ENCODE measurements at places on chromosomes 5 and 9. TPM values are rescaled to one million over a fixed set of nuclear protein-coding genes. Genes with fewer than 3 reads are reported as not detected.

ZER1 gene
- total RNA-seq = 29.4 TPM

POU5F2 gene
- total RNA-seq = 2.9 TPM

GABRP gene
- not detected for total RNA-seq

GRXCR2 gene
- total RNA-seq = not detected

PCDHB9 gene
- 1.0 TPM for total RNA-seq

CATSPER3 gene
- 0.50 TPM for total RNA-seq

NEURL1B gene
- total RNA-seq = 0.07 TPM

ZDHHC11B gene
- 31.2 TPM for total RNA-seq

TAF1L gene
- 0.05 TPM for total RNA-seq

SPINK13 gene
- not detected for total RNA-seq

- no peak for DNase-seq
Measured at GRCh38 chr5:90982576-90982975, 400.5 kb downstream of the ARRDC3 start.

- DNase-seq = no peak
Measured at GRCh38 chr5:166045961-166046360, 2245.5 kb upstream of the WWC1 start.

- no peak for DNase-seq
Measured at GRCh38 chr9:127872369-127873222, 4.9 kb downstream of the AK1 start.

DNA sequence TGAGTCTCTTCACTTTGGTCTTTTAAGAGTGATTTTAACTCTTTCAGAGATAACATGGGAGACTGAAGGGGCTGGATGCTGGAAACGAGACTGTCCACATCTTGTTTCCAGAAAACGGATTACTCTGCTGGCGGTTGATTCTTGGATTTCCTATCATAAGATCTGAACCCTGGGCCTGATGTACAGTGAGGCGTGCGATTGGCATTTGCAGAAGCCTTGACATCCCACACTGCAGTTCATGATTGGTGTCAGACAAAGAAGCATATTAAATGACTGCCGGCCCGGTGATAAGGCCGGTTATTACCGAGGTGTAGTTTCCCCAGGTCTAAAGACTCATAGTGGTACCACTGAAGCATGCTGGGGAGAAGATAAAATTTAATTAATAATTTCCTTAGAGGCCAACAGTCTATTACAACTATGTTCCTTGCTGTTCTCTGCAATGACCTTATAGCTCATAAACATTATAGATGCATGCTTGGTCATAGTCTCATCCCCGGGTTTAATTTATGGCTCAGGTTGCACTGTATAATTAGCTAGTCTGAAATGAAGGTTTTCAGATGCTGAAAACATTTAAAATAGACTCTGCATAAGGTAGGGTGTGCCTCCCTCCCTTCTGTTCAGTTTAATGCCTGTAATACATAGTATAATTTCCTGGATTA is 99.2 kb downstream of the PPP2R2B start:
- no peak for DNase-seq

DNA sequence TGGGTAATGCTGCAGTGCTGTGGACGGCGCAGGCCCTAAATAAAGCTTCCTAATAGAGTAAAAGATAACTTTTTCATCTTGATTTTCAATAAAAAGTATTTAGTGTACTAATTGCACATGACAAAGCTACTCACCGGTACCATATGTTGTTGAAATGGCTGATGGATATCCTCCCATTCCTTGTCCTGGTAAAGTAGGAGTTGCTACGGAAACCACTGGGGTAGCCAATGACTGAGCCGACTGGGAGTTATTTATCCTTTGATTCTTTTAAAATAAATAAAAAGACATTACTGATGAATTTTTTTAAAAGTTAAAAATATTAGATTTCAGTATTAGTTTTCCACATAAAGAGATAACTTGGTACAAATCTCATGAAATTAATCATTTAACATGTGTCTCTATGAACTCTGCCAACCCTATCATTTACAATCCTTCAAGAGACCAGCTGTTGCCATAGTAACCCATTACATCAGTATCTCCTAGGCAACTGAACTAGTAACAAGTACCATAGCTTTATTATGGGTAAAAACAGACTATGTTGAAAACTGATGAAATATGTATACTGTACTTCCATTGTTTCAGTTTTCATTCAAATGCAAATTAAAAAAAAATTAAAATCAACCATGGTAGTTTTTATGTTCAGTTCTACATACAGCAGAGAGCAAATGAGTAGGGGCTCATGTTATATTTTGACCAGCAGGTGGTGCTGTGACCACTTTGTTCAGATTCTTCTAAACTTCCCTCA is 153.7 kb downstream of the MEF2C start:
- no peak for DNase-seq

GRCh38 chr5:10624206-10624605 is 60.3 kb downstream of the ANKRD33B start:
- no peak for DNase-seq

GRCh38 chr9:110047955-110048402 is 160.0 kb downstream of the C9orf152 start:
- DNase-seq = peak; percentile 13

DNA sequence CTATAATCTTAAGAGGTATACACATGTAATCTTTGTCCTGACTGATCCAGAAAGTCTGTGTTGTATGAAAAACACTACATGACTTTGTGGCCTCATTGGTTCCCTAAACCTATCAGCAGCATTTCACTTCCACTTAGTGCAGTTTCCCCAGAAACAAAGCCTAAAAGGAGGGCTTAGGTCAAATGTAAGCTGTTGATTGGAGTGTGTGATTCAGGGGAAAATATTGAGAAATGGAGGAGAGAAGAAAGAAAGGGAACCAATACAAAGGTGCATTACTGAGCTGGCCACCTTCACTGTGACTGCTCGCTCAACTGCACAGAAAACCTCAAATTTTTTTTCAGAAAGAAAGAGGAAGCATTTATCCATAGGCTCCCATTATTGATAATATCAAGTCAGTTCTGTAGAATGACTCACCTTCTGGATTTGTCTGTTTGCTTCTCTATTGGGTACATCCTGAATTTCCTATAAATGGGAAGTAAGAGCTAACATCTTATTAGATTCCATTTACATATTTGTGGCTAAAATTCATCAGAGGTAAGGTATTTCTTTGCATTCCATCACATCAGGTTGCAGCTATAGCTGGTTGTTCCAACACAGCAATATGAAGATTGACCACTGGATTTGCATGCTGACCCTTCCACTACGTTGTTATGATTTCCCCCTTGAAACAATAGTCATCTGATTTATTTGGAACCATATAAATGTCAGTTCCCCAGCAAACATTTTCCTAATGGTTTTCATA is 10.3 kb upstream of the FST start:
- DNase-seq = no peak

- DNase-seq = no peak
Measured at GRCh38 chr5:53219610-53220009, 110.1 kb upstream of the MOCS2 start.

DNA sequence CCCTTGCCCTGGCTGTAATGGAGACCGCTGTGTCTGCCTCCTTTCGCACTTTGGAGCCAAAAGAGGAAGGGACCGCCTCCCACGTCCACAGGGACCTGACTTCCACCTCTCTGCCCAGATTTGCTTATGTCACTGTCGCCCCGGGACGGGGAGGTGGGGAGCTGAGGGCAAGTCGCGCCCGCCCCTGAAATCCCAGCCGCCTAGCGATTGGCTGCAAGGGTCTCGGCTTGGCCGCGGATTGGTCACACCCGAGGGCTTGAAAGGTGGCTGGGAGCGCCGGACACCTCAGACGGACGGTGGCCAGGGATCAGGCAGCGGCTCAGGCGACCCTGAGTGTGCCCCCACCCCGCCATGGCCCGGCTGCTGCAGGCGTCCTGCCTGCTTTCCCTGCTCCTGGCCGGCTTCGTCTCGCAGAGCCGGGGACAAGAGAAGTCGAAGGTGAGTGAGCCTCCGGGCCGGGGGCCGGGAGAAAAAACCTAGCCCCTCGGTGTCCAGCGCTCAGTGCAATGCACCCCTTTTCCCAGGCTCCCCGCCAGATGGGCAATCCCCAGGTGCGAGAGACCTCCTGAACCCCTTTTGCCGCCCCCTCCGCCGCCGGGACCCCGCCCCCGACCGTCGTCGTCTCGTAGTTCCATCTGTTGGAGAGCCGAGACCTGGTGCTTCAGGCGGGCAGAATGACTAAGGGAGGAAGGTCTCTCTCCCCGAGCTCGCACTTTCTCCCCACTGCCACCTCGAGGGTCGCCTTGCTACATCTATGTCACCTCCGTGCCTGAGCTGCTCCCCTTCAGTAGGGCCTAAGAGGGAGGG is at the start of gene GPX3:
Gene GPX3 (plus strand): TSS at position 288 of the 807 bp plus-strand sequence. CDS start 64 bp downstream, at position 352.
- DNase-seq = no peak

DNA sequence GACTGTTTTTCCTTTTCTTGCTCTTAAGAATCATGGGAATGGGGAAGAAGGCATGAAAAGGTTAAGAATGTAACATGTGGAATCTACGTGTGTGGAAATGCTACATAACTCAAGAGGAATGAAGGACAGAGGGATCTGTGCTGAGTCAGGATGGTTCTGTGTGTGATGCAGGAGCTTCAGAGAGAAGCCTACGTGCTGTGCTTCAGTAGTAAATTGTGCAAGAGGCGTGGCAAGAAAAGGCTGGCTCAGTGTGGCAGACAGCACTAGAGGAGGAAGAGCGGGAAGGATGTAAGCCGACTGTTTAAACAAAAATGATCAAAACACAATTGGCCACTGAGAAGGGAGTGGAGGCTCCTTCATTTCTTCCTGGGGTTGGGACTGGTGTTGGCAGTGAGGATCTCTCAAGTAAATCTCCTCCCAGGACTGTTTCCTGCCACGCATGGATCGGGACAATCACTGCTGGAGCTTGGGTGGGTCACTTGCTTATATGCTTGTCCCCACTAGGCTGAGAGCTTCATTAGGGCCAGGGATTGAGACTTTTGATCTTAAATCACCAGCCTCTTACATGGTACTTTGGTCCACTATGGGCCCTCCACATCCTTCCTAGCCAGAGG is 59.4 kb upstream of the BASP1 start:
- no peak for DNase-seq
